ENCODE measurements at places on chromosomes 1 and 21.

DNA sequence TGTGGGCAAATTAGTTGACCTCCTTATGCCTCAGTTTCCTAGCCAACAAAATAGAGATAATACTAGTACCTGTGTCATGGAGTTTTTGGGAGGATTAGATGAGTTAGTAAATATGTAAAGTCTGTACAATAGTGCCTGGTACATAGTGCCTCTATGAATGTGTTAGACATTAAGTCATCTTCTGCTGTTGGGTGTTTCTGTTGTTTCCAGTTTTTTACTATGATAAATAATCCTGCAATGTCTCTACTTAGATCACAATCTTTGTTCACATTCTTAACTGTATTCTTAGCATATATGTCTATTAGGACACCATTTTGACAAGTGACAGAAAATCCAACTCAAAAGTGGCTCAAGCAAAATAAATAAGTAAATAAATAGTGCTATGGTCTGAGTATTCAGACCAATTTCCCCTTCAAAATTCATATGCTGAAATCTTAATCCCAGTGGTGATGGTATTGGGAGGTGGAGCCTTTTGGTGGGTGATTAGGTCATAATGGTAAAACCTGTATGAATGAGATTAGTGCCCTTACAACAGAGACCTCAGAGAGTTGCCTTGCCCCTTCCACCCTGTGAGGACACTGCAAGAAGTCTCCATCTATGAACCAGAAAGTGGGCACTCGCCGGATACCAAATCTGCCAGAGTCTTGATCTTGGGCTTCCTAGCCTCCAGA is 84.3 kb downstream of the DIRAS3 start:
- no peak for DNase-seq

- DNase-seq: no peak
These were observed 1873.5 kb downstream of the NCAM2 start for GRCh38 chr21:22871692-22872091.

- no peak for DNase-seq
These were observed 692.9 kb downstream of the USP25 start for GRCh38 chr21:16422702-16423101.

- DNase-seq: no peak
These were observed 1423.9 kb upstream of the PRMT6 start for GRCh38 chr1:105632342-105633196.

DNA sequence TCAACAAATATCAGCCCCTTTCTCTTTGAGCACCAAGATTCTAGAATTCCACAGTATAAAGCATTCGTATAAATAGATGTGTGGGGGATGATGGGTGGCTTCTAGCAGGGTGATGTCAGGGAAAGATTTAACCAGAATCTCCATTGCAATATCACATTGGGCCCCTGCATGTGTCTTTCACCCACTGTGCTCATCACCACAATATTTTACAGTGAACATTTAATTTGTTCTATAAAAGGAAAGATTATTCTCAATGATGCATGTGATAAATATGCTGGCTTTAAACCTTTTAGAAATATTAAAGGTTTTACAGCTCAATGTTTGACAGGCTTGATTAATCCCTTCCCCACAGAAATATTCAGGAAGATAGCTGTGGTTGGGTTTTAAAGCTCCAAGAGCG is 457.8 kb upstream of the DAB1 start:
- no peak for DNase-seq

- no peak for DNase-seq
These were observed 18.7 kb downstream of the RIPK4 start for GRCh38 chr21:41747943-41748738.
